ENCODE measurements at places on chromosomes 7 and 10.

DNA sequence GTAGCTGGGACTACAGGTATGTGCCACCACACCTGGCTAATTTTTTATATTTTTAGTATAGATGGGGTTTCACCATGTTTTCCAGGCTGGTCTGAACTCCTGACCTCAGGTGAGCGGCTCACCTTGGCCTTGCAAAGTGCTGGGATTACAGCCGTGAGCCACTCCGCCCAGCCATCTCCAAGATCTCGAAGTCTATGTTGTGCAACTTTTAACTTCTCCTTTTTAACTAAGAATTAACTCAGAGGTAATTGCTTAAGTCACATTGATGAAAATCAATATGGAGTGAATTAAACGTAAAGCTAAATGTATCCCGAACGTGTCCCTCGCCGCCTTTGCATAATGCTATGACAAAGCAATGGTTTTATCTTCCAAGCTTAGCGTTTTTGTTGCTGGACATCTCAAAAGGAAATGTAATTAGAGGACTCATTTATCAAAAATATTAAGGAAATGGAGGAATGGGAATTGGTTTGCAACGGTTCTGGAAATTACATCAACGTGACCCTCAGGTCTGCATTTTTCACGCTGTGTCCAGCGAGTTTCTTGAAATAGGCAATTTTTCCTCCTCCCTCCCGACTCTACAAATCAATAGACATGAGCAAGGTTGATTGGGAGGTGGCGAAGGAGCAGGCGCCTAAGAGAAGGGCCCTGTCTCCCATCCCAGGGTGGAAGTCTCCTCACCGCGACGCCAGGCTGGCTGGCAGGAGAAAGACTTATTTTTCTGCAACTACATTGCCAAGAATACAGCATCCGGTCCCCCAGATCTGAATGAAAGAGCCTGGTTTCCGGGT, 89.8 kb downstream of the TMEM130 start:
- DNase-seq, result no peak

DNA sequence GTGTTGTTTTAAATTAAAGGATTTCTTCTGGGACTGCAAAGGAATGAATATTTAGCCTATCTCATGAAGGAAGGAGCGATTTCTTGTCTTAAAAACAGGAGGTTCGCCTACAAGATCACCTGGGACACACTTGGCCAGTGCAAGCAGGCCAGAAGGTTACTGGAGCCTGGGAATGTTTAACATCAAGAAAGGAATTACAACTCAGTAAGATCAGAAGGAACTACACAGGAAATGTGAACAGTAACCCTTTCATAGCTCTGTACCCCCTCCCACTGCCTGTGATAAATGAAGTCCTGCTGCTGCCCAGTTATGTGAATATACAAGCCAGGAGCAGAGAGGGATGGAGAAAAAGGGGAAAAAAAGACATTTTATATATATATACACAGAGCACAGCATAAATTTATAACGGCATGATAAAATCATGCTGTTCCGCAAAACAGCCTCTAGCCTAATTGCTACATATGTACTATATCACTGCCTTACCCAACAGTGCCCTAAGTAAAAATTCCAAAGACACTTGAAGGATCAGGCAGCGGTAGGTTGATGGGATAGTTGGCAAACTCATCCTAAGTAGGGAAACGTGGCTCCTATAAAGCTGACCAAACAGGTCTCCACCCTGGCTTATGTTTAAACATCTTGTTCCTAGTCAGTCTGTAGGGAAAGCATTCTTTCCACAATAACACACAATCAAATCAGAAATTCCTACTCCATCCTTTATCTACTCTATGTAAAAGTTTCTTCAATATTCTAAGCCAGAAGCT, 63.8 kb downstream of the ZNF438 start:
- DNase-seq, result no peak

DNA sequence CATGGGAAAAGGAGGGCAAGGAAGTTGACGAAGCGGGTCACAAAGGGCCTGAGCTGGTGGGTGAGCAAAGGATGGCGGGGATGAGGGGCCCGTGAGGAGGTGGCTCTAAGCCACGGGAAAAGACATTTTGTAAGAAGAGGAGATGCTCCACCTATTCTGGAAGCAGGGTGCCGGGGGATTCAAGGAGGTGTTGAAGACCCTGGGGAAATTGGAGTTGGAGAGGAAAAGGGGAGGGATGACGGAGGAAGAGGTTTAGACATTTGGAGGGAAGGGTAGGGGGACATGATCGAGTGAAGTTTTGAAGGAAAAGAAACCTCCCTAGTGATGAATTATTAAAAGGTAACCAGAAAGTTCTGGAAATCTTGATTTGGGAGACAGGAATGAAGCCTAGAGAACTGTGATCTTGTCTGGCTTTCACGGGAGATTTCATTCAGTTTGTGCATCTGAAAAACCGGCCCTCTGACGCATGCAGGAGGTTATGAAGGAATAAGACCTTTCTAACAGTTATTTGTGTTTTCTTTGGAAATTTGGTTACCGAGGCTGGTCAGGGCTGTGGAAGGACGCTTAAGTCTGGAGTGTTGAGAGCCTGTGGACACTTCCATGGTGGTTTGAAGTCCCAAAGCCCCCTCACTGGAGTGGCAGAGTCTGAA, 1.4 kb downstream of the SMO start:
- DNase-seq, result no peak

- DNase-seq, result no peak
Measured at GRCh38 chr7:44048031-44048795, 3.7 kb downstream of the DBNL start.

- DNase-seq, result no peak
Measured at GRCh38 chr7:10824154-10824553, 149.5 kb upstream of the PHF14 start.

GRCh38 chr7:1913466-1914282, 243.6 kb downstream of the ELFN1 start:
- no peak for DNase-seq

GRCh38 chr7:94395141-94396036, 694 bp downstream of the COL1A2 start:
- no peak for DNase-seq

Data from amygdala (tissue), 56 donors.